ENCODE measurements at places on chromosomes 12 and 14.

- no peak for DNase-seq
Observed at GRCh38 chr12:128583453-128583852, 240.3 kb downstream of the SLC15A4 start.

DNA sequence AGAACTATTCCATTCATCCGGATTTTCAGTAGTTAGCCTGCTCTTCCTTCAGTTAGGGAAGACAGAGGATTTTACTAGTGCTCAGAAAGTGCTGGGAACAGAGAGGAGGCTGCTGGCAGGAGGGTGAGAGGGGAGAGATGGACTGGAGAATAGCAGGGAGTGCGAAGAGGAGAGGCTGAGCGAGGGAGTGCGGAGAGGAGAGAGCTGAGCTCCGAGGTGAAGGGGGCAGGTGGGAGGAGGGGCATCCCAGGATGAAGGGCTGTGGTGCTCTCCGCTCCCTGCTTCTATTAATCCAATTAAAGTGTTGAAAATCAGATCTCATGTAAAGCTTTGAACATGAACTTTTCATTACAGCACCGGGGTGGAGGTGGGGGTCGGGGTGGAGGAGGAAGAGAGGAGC is 20.4 kb upstream of the SMOC1 start:
- no peak for DNase-seq

- DNase-seq, result no peak
Observed at GRCh38 chr12:101051151-101051550, 158.9 kb downstream of the SLC5A8 start.

- DNase-seq, result no peak
Observed at GRCh38 chr12:98714426-98714825, 69.3 kb downstream of the APAF1 start.

- DNase-seq, result no peak
Observed at GRCh38 chr12:72295744-72296143, 23.6 kb downstream of the TRHDE start.

DNA sequence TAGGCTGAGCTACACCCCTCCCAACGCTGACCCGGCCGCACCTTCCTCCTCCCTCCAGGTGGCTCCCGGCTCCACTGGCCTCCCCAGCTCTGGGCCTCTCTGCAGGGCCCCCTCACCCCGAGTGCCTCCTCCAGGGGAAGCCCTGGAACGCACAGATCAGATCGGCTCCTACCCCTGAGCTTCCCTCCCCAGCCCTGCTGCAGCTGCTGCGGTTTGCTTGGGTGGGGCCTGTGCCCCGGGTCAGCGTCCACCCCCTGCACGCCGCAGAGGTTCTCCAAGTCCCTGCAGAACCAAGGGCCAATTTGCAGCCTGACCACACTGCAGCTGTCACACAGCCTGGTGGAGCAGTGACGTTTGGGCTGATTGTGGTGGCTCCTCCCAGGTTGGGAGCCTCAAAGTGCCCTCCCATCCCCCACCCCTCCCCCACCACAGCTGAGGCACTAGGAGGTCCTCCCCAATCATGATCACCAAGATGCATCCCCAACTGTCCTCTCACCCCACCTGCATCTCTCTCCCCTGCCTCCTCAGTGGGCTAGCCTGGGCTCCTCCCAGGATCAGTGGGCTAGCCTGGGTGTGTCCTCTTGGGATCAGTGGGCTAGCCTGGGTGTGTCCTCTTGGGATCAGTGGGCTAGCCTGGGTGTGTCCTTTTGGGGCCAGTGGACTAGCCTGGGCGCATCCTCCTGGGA is 12.8 kb upstream of the FBRSL1 start:
- no peak for DNase-seq

DNA sequence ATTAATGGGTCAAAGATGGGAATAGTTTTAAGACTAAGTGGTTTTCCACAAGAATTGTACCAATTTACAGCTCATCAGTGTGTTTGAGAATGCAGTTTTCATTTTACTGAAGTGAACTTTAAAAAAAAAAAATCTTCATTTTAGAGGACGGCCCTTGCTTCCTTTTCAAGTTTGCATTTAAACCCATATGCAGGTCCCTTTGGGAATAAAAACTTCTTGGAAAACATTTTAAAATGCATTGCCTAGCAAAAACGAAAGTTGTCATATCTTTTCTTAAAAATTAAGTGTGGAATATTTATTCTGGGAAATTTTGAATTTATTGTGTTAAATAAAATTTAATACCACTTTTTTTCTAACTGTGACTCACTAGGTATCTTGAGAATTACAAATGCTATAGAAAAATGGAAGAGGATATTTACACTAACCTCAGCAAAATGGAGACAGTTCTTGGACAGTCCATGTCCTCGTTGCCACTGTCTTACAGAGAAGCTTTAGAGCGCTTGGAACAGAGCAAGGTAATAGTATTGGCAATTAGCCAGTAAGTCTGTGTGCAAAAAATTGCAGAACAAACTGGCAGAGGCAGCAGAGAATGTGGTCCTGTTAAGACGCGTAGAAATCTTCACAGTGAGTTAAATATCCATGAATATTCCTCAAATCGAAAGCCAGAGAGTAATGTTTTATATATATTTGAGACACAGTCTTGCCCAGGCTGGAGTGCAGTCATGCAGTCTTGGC is 209.7 kb downstream of the SYNE2 start:
- DNase-seq, result no peak

DNA sequence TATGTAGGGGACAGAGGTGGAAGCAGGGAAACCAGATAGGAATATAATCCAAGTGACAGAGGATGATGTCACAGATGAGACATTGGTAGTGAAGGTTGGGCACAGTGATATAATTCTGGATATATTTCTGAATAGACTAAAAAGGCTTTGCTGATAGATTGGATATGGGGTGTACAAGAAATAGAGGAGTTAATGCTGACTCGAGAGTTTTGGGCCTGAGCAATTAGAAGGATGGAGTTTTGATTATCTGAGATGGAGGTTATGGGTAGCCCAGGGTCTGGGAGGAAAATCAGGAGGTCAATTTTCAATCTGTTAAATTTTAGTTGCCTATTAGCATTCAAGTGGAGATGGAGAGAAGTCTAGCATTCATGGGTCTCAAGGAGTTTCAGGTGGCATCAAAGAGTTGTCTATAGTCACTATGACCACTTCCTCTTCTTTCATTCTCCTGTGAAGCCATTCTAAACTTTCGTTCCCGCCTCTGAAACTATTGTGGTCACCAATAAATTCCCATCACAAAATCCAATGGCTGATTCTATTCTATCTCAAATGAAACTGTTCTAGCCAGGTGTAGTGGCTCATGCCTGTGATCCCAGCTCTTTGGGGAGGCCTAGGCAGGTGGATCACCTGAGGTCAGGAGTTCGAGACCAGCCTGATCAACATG is 10.6 kb upstream of the ANO6 start:
- no peak for DNase-seq

DNA sequence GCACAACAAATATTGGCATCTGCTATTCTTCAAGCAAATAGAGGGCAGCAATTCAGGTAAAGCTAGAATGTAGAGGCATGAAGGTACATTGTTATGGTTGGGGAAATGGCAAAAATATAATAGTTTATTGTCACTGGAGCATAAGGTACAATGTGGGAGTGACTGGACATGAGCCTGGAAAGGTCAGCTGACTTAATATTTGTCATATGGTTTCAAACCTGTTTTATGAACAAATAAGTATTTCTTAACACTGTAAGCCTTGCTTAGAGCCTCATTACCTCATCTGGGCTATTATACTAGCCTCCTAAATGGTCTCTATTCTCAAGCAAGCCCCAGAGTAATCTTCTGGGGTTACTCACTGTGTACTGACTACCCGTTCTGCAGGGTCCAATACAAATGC is 33.7 kb downstream of the FAM177A1 start:
- DNase-seq, result no peak

GRCh38 chr12:93378998-93379325 is 1.2 kb downstream of the NUDT4 start:
- DNase-seq, result no peak

- no peak for DNase-seq
Observed at GRCh38 chr12:4449851-4450221, 4.2 kb upstream of the FGF6 start.

GRCh38 chr14:50060871-50061663 is 55.3 kb downstream of the VCPKMT start:
- DNase-seq, result peak; percentile 76

DNA sequence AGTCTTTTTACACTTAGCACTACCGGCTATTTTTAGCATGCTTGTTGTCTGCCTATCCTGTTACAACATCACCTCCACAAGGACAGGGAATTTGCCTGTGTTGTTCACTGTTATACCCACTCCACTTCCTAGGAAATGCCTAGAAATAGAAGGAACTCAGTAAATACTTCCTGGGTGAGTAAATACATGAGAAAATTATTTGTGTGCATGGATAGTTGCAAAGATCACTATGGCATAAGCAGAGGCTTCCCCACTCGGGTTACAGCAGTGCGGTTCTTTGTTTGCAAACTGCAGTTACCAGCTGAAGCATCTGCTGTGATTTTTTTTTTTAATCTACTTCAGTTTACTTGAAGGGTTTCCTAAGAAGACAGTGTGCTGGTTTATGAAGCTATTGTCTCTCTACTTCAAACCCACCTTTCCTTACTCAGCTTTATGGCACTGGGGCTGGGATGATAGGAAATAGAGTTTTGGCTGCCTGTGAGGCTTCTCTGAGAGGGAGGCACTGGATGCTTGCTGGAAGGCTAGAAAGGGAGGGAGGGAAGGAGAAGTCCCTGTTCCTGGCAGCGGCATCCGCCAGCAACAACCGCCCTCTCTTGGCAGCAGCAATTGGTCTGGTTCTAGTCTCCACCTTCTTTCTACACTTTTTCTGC is 29.0 kb downstream of the PDE6H start:
- no peak for DNase-seq

DNA sequence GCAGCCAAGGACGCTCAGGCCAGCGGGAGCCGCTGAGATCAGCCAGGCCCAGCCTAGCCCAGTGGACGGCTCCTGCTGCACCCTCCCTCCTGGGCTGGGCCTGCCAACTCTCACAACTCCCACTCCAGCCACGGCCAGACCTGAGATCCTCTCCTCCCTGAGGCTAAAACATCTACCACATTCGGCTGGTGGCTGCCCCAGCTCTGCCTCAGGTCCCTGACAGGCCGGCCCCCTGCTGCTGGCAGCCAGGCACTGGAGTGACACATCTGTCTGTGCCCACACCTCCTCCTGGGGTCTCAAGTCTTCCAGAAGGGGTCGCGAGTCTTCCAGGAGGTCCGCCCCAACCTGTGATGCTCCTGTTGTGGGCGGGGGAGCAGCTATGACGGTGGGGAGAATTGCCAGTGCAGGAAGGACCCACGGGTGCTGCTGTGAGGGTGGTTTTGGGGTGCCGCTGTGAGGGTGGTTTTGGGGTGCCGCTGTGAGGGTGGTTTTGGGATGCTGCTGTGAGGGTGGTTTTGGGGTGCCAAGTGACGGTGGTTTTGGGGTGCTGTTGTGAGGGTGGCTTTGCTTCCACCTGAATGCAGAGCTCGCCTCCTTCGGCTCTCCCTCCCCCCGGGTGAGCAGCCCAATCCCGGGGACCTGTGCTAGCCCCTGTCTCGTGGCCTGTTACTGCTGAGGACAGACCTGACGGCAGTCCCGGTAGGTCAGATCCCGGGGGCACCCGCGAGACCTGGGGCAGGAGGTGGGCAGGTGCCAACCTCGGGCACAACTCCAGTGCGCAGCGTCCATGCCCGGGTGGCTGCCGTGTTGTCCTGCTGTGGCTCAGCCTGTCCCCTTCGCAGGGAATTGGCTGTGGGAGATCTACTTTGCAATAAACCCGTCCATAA is 27.5 kb upstream of the C14orf180 start:
- no peak for DNase-seq

DNA sequence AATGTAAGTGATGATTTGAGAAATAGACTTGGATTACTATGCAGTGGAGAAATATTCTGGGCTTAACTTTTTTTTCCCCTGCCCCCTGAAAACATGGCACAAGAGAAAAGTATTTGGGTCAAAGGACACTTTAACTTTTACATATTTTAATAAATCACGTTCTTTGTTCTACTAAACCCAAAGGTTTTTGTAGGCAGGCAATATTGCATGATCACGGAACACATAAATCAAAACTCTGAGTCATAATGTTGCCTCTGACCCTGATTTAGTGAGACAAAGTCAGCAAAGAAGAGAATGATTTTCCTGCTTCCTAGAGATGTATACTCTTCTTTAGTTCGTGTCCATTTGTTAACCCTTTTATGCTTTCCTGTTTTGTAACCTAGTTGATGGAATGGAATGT is 38.0 kb downstream of the ABCD2 start:
- no peak for DNase-seq

DNA sequence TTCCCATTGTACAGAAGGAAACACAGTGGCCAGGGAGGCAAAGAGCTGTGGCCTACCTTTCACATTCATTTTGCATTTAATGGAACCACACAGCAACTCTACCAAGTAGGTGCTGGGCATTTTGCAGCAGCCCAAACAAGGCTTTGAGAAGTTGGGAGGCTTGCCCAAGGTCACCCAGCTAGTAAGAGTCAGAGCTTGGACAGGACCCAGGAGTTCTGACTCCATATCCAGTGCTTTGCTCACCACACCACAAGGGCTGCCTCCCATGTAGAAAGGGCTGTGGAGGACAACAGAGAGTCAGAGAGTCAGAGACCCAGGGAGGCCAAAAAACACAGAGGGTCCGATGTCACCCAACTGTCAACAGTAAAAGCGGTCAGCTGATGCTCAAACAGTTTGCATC is 400.2 kb downstream of the BCL11B start:
- DNase-seq, result no peak

- DNase-seq, result no peak
Observed at GRCh38 chr12:32126720-32127119, 20.1 kb downstream of the BICD1 start.

DNA sequence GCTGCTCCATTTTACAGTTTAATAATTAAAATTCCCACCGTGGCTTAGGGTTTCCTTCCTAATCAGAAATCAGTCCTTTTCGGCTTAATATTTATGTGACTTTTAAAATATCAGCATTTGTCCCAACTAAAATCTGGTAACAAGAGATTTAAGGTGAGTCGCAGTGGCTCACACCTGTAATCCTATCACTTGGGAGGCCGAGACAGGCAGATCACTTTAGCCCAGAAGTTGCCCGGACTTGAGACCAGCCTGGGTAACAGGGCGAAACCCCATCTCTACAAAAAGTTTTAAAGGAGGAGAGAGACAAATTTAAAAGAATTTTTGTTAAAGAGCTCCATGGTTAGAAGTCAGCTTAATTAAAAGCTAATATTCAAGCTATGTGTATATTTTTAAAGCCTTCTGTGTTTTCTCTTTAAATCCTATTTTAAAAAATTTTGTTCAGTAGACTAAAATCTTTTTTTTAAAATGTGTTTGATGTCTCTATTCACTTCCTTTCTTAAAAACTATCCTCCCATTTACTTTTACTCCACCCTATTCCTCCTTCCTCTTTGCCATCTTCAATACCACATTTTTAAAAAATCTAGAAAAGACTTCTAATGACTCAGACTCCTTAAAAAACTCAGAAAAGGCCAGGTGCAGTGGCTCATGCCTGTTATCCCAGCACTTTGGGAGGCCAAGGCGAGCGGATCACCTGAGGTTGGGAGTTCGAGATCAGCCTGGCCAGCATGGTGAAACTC is 3.8 kb upstream of the TAC3 start:
- DNase-seq, result no peak

GRCh38 chr12:71108355-71108754 is 49.4 kb downstream of the TSPAN8 start:
- DNase-seq, result no peak

- no peak for DNase-seq
Observed at GRCh38 chr12:31715283-31715825, 13.5 kb downstream of the AMN1 start.

GRCh38 chr12:67116134-67116533 is 153.0 kb upstream of the CAND1 start:
- no peak for DNase-seq

- no peak for DNase-seq
Observed at GRCh38 chr12:113082486-113083148, 26.1 kb downstream of the DTX1 start.
